SW 1271 (cell line): ENCODE measurements at places on chromosomes 4 and X.

DNA sequence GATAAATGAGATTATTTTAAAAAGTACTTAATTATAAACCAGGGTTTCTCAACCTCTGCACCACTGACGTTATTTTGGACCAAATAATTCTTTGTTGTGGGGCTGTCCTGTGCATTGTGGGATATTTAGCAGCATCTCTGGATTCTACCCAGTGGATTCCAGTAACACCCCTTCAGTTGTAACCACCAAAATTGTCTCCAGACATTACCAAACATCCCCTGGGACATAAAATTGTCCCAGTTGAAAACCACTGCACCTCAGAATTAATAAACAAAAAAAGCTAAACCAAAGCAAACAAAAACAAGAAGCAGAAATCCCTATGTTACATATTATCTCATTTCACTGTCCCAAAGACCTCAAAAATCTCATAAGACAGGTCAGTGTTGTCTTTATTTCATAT is 54.2 kb upstream of the GIMD1 start:
- DNase-seq, result no peak

GRCh38 chr4:1330761-1331590 is 16.0 kb upstream of the UVSSA start:
- no peak for DNase-seq

GRCh38 chr4:137370679-137371078 is 161.6 kb downstream of the PCDH18 start:
- no peak for DNase-seq

DNA sequence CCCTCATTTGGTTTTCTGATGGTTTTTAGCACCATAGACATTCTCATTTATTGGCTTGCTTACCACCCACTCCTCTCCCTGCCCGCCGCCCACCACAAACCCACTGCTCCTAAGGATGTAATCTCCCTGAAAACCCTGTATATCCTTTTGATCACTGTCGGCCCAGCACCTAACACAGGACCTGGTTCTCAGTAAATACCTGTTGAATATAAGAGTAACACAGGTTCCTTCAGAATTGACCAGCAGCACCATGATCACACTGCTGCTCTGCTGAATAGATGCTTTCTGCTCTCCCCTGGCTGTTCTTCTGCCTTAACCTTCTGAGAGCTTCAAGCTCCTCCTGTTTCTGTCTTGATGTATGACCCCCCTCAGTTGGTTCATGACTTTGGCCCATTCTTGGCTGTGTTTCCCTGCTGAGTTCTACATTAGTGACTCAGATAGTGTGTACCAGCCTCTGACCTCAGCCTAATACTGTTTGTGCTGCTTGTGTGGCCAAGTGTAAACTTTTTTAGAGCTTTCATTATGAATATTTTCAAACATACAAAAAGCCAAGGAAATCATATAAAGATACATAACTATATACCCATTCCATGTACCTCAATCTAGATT is 265.3 kb downstream of the FRMPD4 start:
- no peak for DNase-seq

DNA sequence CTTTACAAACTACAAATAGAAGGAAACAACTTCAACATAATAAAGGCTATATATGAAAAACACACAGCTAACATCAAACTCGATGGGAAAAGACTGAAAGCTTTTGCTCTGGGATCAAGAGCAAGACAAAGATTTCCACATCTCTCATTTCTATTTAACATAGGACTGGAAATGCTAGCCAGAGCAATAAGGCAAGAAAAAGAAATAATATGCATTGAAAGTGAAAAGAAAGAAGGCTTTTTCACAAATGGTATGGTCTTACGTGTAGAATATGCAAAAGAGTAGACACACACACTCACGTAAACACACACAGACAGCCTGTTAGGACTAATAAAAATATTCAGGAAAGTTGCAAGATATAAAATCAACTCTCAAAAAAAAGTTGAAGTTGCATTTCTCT is 660.5 kb upstream of the PCDH10 start:
- DNase-seq, result no peak

- no peak for DNase-seq
Observed at GRCh38 chr4:127844601-127845116, 36.0 kb upstream of the PLK4 start.

DNA sequence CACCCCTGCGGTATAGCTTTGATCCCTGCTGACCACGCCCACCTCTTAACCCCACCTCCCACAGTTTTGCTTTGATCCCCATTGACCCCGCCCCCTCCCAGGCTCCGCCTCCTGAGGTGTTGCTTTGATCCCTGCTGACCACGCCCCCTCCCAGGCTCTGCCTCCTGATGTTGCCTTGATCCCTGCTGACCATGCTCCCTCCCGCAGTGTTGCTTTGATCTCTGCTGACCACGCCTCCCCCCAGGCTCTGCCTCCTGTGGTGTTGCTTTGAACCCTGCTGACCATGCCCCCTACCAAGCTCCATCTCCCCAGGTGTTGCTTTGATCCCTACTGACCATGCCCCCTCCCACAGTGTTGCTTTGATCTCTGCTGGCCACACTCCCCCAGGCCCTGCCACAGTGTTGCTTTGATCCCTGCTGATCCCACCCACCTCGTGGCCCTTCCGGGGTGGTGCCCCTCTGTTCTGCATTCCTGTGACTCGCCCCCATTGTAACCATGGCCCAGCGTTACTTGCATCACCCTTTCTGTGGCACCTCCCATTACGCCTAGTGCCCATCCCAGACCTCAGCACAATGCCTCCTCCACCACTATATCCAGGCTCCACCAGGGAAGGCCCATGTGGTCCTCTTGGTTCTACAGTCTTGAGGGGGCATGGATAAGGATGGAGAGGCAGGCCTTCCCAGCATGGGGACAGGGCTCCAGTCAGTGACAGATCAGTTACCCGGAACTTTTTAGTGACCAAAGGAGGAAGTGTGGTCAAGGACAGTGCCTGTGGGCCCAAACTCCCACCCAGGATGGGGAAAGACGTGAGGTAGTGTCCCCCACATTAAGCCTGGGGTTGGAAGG is 70.8 kb downstream of the ADRA2C start:
- DNase-seq, result no peak

GRCh38 chr4:42150653-42151567 is 1.5 kb downstream of the BEND4 start:
- no peak for DNase-seq

DNA sequence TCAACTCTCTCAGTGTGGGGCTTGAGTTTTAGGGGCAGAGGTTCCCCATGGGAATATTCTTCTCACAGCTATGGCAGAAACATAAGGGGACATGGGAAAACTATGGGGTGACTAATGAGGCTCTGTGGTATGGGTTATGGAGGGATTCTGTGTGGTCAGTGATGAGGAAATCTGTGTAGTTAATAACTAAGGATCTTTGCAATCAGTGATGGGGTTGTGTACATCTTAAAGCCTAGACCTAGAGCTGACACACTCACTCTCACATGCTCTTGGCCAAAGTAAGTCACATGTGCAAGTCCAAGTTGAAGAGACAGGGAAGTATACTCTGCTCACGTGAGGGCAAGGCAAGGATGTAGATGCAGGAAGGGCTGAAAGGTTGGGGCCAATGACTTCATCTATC is 86.4 kb upstream of the UXT start:
- DNase-seq, result no peak

DNA sequence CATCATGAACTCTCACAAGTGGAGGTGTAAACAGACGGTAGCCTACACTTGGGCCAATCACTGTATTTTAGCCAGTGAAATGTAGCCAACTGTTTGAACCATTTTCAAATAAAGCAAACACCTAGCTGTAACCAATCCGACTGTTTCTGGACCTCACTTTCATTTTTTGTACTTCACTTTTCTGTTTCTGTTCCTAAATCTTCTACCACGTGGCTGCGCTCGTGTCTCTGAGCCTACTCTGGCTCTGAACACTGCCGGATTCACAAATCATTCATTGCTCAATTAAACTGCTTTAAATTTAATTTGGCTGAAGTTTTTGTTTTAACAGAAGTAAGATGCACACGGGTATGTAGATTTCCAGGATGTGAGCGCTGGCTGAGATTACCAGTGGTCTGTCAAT is 319.1 kb downstream of the RAPGEF2 start:
- no peak for DNase-seq

DNA sequence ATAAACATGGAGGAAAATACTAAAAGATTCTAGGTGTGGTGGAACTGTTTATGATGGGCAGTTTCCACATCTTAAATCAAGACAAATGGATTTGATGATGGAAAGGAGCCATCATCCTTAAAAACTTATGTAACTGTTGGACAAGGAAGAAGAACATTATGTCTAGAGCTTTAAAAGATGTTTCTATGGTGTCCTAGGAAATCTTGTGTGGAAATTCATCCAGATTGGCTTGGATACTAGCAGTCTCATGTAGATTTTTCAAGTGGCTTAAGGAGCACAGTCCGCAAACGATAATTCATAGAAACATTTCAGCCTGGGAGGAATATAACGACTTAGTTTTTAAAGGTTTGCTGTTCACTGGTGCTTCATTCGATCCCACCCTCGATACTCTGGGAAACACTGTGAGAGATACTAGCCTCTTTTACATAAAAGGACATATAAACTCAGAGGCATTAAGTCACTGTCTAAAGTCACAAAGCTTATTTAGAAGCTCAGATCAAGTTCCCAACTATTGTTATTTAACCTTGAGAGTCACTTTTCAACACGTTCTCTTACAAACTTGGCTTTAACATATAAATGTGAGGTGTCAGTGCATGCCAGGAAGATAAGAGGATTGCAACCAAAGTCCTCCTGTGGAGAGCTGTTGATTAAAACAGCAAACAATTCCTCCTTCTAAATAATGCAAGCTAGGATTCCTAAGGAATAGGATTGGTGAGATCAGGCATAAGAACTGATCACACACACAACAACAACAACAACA is 135.7 kb upstream of the SCML1 start:
- no peak for DNase-seq

GRCh38 chr4:183320211-183321059 is at the start of gene CLDN22:
CLDN22 (minus strand) TSS chr4:183320276; CDS start chr4:183320218, 58 bp downstream.
- DNase-seq, result no peak

DNA sequence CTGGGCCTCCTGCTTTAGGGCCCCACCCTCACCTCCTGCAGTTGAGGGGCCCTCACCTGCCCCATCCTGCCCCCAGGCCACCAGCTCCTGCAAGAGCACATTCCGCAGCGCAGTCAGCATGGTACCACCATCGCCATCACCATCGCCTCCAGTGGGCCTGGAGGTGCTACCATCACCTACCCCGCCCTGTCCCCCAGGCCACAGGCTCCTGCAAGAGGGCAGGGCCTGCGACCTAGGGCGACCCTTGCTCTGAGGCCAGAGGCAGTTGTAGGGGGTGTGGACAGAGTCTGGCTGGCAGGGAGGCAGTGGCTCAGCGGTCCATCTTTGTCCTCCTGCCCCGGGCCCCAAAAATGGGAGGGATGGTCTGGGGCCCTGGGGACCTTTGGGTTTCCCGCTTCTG is 3.9 kb upstream of the HAUS7 start:
- no peak for DNase-seq

GRCh38 chr4:154313004-154313585 is 178.5 kb downstream of the DCHS2 start:
- no peak for DNase-seq

- DNase-seq, result no peak
Observed at GRCh38 chrX:155544881-155545280, 67.9 kb downstream of the TMLHE start.

GRCh38 chr4:1414831-1415680 is 8.8 kb upstream of the NKX1-1 start:
- no peak for DNase-seq

GRCh38 chrX:14872355-14872754 is 514 bp downstream of the FANCB start:
- no peak for DNase-seq

GRCh38 chr4:105061136-105061696 is 85.5 kb upstream of the TET2 start:
- DNase-seq, result peak; percentile 52

GRCh38 chr4:114607056-114607455 is 8.4 kb downstream of the UGT8 start:
- no peak for DNase-seq

DNA sequence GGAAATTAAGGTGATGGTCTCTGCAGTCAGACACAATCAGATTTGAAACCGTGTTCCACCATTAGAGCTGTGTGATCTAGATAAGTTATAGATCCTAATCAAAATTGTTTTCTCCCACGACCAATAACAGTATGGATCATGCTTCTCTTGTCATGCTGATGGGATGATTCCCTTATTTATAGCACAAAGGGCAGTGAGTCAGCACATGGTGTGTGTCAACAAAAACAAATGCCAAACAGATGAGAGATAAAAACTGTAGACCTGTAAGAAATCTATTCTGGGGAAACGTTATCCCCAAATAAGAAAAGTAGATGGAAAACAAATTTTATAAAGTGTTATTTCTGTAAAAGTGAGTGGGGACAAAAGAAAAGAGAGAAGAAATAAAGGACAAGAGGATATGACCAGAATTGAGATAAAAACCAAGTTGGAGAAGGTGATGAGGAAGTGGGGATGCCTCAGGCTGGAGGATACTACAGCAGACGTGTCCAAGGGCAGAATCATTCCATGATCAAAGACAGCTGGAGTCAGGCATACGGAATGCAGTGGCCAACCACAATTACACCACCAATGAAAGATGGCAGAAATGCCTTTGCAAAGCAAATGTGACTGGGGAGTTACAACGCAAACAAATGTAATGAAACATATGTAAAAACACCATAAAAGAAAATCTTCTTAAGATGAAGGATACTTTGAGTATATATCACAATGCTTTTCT is 377.8 kb upstream of the PRKX start:
- DNase-seq, result no peak

GRCh38 chr4:87651941-87652340 is 1.9 kb downstream of the DMP1 start:
- no peak for DNase-seq

GRCh38 chr4:56134266-56134665 is 185.5 kb downstream of the CEP135 start:
- no peak for DNase-seq

GRCh38 chrX:133586443-133586842 is 171.2 kb upstream of the GPC4 start:
- DNase-seq, result no peak

DNA sequence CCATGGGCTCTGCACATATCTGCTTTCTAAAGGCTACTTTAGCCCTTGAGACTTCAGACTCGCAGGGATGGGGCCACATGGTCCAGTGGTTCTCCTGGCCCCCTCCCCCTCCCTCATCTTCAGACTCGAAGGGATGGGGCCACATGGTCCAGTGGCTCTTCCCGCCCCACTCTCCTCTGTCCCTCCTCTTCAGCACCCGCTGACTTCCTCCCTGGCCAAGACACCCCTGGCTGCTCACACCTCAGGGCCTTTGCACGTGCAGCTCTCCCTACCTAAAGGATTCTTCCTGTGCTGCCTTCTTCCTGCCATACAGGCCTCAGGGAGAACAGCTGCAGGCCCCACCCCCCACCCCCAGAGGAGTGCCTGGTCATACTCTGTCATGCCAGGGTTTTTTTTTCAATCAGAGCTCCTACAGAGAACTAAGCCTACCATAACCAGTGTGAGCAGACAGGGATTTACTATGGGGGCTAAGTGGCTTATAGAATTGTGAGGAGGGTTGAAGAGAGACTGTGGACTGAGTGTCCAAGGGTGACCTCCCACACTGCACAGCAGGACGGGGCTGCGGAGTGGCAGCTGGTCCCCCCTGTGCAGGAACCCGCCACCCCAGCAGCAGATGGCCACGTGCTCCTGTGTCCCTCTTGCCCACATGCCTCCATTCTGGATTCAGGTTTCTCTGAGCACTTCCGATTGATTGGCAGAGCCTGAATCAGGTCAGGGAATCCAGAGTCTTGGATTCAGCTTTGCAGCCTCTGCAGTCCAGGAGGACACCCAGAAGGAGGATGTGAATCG is 6.1 kb upstream of the SPON2 start:
- no peak for DNase-seq

- DNase-seq, result no peak
Observed at GRCh38 chrX:153761863-153762262, 2.2 kb upstream of the PLXNB3 start.

GRCh38 chr4:67019686-67020437 is 525.4 kb downstream of the CENPC start:
- no peak for DNase-seq

- no peak for DNase-seq
Observed at GRCh38 chr4:6938237-6938636, 28.6 kb downstream of the TBC1D14 start.
